WTC11 (cell line): ENCODE measurements at places on chromosomes 13 and 19.

GRCh38 chr13:32165796-32166195 is 134.2 kb downstream of the FRY start:
- DNase-seq, result no peak
- no peaks in the 10 kb centered on the region for H3K27me3 ChIP-seq
- no peak overlapping the region for H3K27ac ChIP-seq
- H3K36me3 ChIP-seq, result no peaks in the 10 kb centered on the region

- H3K4me3 ChIP-seq, result no peak overlapping the region
- peaks cover 28% of the 10 kb centered on the region for H3K4me1 ChIP-seq
- H3K27ac ChIP-seq, result no peak overlapping the region
- DNase-seq, result no peak
- H3K36me3 ChIP-seq, result no peaks in the 10 kb centered on the region
- H3K27me3 ChIP-seq, result no peaks in the 10 kb centered on the region
Measured at GRCh38 chr13:97879646-97880310, 73.7 kb upstream of the IPO5 start.

GRCh38 chr19:45637890-45638667 is 1.1 kb downstream of the EML2 start:
- H3K27ac ChIP-seq, result peak overlapping the region; percentile 90
- H3K36me3 ChIP-seq, result no peaks in the 10 kb centered on the region; the same call in 1 of the 2 replicates
- no peak for DNase-seq
- H3K4me1 ChIP-seq, result peaks cover 29% of the 10 kb centered on the region

GRCh38 chr19:21498651-21499050 is 6.8 kb upstream of the ZNF429 start:
- H3K4me1 ChIP-seq, result no peaks in the 10 kb centered on the region
- H3K27ac ChIP-seq, result no peak overlapping the region
- DNase-seq, result no peak
- no peak overlapping the region for H3K4me3 ChIP-seq
- H3K27me3 ChIP-seq, result no peaks in the 10 kb centered on the region; the same call in 1 of the 2 replicates

GRCh38 chr13:59672445-59672844 is 491.3 kb downstream of the DIAPH3 start:
- no peak for DNase-seq
- H3K36me3 ChIP-seq, result no peaks in the 10 kb centered on the region
- no peak overlapping the region for H3K27ac ChIP-seq
- H3K4me3 ChIP-seq, result no peak overlapping the region
- H3K27me3 ChIP-seq, result no peaks in the 10 kb centered on the region
